ENCODE measurements at places on chromosomes 2 and 18.

- DNase-seq: no peak
Observed at GRCh38 chr2:95761556-95761955, 169.8 kb downstream of the TRIM43 start.

GRCh38 chr2:158603986-158604385 is 147.2 kb downstream of the PKP4 start:
- no peak for DNase-seq

- peak; percentile 54 for DNase-seq
Observed at GRCh38 chr2:106582148-106583143, 95.3 kb downstream of the CD8B2 start.

DNA sequence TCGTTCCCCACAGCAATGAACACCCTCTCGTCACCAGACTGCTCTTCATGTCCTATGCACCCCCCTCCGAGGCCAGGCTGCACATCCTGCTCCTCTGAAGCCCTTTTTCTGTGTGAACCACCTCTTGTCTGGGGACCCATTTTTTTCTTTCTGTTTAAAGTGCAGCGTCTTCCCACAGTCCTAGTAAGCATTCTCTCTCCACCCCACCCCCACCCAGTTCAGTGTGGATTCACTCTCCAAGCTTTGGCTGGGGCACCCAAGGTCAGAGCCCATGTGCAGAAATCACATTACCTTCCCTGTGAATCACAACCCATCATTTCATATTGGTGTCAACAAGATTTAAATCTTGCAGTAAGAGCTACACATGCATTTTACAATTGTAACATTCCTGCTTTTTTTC is 26.4 kb upstream of the PKDCC start:
- DNase-seq: no peak

DNA sequence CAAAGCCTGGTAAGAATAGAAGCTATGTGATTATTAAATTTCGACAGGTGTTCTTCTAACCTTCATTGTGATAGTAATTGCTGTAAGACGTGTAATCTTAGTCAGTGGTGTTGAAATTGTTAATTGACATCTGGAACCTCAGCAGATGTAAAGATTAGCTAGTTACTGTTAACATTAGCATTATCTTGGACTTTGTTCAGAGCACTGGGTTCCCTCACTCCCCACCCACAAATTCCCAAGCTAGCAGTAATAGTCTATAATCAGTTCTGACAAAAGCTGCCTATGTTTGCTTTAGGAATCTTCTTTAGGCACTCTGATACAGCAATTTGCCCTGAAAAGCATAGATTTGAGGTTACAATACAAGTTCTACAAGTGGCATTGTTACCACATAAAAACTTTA is 233.7 kb downstream of the EN1 start:
- no peak for DNase-seq

GRCh38 chr2:235606004-235606715 is 112.3 kb downstream of the AGAP1 start:
- DNase-seq: no peak

- no peak for DNase-seq
Observed at GRCh38 chr2:168694866-168695265, 107.6 kb upstream of the NOSTRIN start.

- no peak for DNase-seq
Observed at GRCh38 chr2:219447242-219448098, 12.8 kb downstream of the SPEG start.

DNA sequence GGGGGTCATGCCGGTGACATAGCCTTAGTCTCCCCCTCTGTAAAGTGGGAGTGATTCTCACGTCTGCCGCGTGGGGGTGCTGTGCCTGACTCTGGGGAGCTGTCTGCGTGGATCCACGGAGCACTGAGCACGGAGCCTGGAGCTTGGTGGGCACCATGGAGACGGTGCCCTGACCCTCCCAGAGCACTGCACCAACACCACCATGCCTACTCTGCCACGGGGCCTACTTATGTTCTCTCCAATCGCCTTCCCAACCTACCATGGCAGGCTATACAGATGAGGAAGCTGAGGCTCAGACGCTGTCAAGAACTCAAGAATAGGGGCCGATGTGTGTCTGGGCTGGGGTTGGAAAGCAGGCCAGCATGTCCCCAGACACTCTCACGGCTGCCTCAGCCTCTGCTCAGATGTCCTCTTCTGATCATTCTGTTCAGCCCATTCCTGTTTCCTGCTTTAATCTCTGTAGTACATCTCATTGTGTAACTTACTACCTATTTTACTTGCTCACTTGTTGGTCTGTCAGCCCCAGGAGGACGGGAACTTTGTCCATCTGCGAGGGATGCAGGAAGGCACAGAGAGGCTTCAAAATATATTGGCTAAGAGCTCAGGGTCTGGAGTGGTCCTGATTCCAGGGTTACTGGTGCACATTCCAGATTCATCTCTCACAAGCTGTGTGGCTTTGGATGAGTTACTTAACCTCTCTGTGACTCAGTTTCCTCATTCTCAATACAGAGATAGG is 168.1 kb upstream of the HS6ST1 start:
- DNase-seq: no peak

GRCh38 chr18:22213333-22213973 is 44.1 kb downstream of the GATA6 start:
- no peak for DNase-seq

- DNase-seq: no peak
Observed at GRCh38 chr2:105821428-105822125, 76.9 kb downstream of the NCK2 start.

GRCh38 chr18:8215741-8216140 is 393.5 kb upstream of the RAB12 start:
- no peak for DNase-seq

DNA sequence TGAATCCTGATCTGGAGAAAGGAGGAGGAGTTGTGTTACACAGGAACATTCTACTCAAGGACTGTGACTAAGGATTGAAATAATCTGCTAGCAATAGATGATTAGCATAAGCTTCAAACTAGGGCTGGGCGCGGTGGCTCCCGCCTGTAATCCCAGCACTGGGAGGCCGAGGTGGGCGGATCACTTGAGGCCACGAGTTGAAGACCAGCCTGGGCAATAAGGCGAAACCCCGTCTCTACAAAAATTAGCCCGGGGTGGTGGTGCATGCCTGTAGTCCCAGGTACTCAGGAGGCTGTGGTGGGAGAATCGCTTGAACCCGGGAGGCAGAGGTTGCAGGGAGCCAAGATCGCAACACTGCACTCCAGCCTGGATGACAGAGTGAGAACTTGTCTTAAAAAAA is 1.5 kb downstream of the TRMT61B start:
- no peak for DNase-seq

DNA sequence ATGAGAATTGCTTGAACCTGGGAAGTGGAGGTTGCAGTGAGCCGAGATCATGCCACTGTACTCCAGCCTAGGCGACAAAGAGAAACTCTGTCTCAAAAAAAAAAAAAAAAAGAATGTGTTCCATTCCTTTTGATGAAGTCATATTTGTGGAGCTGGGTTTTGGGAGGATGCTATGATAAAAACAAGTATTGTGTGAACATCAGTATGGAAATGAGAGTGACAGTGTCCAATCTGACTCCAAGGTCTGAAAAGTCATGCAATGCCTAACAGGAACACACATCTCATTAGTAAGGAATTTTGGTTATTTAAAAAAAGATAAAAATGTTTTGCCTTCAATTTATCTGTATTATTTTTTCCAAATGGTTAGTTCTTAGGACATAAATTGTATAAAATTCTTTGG is 11.8 kb downstream of the GCFC2 start:
- no peak for DNase-seq

DNA sequence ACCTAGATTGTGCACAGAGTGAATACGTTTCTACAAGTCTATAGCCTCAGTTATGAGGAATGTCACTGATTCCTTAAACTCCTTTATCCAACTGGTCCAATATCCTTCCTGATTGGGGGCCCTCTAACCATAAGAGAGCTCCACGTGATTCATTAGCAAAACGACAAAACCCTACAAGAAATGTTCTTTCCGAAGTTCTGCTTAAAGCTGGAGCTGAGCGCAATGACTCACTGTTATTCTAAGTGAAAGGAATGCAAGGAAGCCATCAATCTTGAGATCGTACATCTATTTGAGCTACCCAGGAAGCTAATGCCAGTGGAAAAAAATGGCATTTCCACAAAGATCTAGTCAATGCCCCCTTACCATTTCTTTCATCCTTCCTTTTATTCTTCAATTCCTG is 354.9 kb upstream of the CDH20 start:
- no peak for DNase-seq

GRCh38 chr2:215879977-215880940 is 133.1 kb downstream of the MREG start:
- no peak for DNase-seq

- DNase-seq: no peak
Observed at GRCh38 chr18:79453816-79454735, 58.3 kb downstream of the NFATC1 start.

DNA sequence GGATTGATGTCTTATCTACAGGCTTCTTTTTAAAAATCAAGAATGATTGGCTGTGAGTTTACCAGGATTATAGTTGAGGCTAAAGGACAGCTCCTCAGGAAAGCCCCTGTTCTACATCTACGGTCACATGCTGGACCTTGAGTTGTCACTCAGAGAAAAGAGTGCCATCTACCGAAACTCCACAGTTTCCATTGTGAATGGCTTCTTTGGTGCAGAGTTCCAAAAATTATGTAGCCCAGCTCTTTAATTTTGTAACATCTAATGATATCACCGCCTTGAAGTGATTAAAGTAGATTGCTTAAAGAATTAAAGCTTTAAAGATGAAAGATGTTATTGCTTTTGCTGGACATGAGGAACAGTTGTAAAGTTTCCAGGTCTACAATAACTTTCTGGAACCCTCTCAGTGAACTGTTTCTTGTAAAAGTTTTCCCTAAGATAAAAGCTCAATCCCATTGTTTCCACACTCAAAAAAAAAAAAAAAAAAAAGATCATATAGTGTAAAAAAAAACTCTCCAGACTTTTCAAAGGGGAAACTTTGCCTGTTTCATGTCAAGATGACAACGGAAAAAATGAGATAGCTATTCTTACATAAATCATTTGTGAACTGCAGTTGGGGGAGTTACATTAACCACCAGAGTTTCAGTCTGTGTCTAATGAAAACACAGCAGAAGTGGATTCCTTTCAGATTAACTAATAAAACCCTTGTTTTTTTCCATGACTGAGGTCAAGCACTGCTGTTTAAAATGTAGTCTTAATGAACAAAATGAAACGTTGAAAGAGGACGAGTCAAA is 4.3 kb downstream of the COL3A1 start:
- no peak for DNase-seq

DNA sequence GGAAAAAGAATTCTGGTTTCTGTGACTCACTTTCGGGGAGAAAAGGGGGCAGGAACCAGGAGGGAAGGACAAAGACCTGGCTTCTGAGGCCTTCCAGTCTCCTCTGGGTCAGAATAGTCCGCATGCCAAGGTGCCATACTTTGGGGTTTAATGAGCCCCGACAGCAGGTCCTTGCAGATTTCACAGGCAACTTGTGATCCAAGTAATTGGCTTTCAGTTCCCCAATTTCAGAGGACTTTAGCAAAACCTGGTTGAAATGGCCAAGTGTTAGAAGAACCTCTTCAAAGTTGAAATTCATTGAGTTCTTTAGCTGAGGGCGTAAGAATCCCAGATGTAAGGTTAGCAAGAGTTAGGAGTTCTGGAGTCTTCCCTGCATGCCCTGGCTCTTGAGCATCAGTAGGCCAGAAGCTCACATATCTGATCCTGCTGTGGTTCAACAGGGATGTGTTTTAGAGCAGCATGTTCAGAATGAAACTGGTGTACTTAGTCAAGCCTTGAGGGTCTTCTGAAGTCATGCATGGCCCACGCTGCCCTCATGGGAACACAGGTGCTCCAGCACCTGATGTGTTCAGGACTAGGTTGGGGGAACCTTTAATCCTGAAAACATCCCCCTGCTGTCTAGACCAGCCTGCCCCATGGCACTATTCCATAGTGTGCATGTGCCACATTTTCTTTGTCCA is 143.0 kb downstream of the NUP35 start:
- no peak for DNase-seq

GRCh38 chr2:60551240-60552077 is 2.0 kb downstream of the BCL11A start:
- DNase-seq: peak; percentile 18

GRCh38 chr2:209390839-209391238 is 33.0 kb upstream of the MAP2 start:
- DNase-seq: no peak

DNA sequence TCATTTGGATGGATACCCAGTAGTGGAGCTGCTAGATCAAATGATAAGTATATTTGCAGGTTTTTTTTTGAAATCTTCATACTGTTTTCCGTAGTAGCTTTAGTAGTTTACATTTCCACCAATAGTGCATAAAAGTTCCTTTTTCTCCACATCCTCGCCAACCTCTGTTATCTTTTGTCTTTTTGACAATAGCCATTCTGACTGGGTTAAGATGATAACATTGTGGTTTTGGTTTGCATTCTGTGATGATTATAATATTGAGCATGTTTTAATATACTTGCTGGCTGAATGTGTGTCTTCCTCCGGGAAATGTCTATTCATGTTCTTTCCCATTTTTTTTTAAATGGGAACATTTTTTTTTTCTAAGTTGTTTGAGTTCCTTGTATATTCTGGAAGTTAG is 260.0 kb downstream of the GULP1 start:
- no peak for DNase-seq

DNA sequence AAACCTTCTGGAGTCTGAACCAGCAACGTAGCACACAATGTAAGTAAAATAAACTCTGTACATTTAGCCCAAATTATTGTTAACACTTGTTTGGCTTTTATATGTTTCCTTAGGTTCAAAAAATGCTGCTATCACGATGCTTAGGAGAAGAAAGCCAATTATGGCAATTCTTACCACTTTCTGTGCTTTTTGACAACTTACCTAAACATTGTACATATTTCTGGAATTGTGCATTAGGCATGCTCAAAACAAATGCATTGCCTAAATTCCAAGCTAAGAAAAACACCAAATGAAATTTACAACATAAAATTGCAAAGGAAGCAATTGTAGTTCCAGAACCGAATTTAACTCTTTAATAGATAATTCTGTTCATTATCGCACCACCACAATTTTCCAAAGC is 585.6 kb upstream of the DSEL start:
- no peak for DNase-seq

- DNase-seq: no peak
Observed at GRCh38 chr2:11131166-11131920, 23.9 kb upstream of the SLC66A3 start.

DNA sequence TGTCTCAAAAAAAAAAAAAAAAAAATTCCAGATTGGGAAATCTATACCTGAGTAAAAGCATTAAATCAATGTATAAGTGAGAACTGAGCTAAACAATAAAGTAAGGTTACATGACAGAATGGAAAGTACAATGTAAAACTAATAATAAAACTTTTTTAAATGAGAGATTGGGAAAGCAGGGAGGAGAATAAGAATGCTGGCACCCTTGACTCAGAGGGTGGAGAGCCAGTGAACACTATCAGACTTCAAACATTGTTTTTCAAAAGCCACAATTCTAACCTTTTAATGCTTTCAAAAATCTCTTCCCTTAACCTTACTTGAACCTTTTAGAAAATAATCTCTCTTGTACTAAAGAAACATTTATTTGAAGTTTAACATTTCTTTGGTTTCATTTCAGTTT is 63.5 kb downstream of the TBC1D8 start:
- no peak for DNase-seq

- DNase-seq: no peak
Observed at GRCh38 chr2:144889348-144889747, 369.4 kb upstream of the ZEB2 start.

- DNase-seq: no peak
Observed at GRCh38 chr2:73962798-73963197, 21.9 kb upstream of the TET3 start.
